ENCODE measurements at places on chromosomes 3 and 15.

GRCh38 chr3:151875759-151876158 is 2.3 kb downstream of the SUCNR1 start:
- DNase-seq: no peak

GRCh38 chr3:190224863-190225692 is 97.2 kb downstream of the CLDN1 start:
- no peak for DNase-seq

DNA sequence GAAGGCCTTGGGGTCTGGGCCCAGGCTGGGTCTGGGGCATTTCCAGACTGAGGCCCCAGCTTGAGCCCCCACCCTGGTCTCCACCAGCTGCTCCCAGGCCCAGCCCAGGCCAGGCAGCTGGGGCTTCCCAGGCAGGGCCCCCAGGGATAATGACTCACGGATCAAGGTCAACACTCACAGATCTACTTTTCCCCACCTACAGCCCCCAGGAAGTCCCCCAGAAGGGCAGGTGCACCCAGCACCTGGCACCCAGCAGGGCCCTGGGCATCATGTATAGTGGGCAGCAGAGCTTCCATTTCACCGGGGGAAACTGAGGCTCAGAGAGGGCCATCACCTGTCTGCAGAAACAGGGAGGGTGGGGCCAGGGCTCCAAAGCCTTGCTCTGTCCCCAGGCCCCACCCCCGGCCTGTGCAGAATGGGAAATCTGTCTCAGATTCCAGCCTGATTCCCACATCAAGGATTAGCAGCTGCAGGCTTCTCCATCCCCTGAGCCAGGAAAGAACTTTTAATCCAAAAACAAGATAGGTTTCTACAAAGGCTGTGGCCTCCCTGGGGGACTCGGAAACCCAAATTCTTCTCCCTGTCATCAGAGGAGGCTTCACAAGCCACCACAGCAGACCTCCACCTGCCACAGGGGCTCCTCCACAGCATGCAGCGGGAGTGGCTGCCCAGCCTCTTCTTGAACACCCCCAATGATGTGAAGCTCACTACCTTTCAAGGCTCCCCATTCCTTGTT is 49.8 kb downstream of the IQSEC1 start:
- no peak for DNase-seq

DNA sequence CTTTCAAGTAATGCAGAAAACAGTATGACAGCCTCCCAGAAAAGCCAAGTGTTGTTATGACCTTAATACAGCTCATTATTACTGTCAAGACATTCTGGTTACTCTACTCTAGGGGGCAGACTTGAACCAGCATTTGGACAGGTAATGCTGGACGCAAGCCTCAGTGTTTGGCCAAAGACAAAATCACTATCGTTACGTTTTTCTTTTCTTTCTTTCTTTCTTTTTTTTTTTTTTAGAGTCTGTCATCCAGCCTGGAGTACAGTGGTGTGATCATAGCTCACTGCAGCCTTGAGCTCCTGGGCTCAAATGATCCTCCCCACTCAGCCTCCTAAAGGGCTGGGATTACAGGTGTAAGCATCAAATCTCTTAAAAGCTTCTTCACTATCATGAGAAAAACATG is 29.4 kb upstream of the TMEM45A start:
- DNase-seq: no peak

- DNase-seq: no peak
Observed at GRCh38 chr3:108183971-108184370, 38.3 kb downstream of the IFT57 start.

GRCh38 chr15:99732124-99732750 is 1.0 kb downstream of the LYSMD4 start:
- no peak for DNase-seq

DNA sequence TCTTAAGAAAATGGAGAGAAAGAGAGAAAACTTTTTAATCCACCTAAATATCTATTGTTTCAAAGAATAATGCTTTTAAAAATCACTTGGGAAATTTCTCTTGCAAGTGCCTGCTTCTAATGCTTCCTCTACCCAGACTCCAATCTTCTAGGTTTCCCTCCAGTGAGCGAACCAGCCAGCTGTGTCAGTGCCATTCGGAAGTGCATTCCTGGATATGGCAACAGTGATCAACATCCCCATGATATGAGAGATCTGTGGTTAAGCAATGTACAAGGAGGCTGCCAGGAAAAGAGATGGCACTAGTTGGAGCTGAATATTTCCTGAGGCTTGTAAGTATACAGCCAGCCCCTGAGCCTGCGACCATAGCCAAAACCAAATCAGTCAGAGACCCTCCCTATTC is 53.3 kb upstream of the KCNMB2 start:
- DNase-seq: no peak

DNA sequence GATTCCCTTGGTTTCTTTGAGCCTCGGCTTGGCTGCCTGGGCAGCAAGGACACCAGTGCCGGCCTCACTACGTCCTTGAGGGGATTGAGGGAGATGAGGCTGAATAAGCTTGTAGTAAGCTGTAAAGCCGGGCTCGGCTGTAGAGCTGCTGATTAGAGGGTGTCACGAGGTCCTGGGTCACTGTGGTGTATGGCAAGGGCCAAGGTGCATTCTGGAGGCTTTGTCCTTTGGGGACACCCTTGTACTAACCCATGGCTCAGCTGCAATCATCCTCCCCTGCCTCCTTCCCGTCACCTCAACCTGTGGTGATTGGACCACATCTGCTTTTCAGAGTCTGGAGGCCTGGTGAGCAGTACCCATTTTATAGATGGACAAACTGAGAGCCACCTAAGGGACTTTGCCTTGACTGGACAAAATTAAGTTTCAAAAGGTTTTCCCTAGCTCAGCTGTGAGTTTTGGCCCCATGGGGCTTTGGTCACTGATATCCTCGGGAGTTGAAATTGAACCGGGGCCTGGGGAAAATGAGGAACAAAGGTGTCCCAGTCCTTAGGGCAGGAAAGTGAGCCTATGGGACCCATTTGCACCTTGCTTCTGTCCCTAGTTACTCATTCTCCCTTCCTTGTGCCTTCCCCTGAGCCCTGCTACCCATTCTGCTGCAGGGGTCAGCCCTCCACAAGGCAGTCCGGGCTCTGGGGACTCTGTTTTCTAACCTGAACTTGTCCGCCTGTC is 2.4 kb downstream of the SLC6A6 start:
- DNase-seq: no peak

GRCh38 chr15:65020419-65020818 is 9.0 kb downstream of the MTFMT start:
- DNase-seq: no peak

DNA sequence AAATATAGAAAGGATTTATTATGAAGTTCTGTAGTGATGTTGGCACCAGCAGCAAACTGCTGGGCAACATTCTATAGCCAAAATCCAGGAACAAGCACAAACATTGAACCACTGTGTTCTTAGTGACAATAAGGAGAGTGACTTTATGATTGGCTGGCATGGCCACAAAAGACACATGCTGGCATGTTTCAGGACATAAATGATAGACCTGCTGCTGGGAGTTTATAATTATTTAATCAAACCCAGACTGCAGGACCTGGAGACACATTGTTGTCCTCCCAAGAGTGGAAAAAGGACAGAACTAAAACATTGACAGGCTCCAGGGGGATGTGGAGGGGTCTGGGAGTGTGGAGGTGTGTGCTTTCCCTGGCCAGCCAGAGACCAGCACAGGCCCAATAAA is 255.3 kb upstream of the LRTM1 start:
- DNase-seq: no peak

GRCh38 chr3:102144063-102144462 is 290.8 kb upstream of the ZPLD1 start:
- no peak for DNase-seq

GRCh38 chr3:52450489-52451236 is 3.2 kb downstream of the TNNC1 start:
- DNase-seq: no peak

GRCh38 chr3:141255137-141255845 is 23.7 kb downstream of the PXYLP1 start:
- no peak for DNase-seq

- DNase-seq: no peak
Observed at GRCh38 chr3:157179365-157179803, 19.4 kb upstream of the CCNL1 start.

GRCh38 chr3:38284756-38285150 is 2.7 kb downstream of the SLC22A14 start:
- DNase-seq: no peak

- no peak for DNase-seq
Observed at GRCh38 chr15:29480278-29480677, 210.7 kb upstream of the NSMCE3 start.

- DNase-seq: no peak
Observed at GRCh38 chr15:85954586-85954985, 125.1 kb upstream of the AGBL1 start.

DNA sequence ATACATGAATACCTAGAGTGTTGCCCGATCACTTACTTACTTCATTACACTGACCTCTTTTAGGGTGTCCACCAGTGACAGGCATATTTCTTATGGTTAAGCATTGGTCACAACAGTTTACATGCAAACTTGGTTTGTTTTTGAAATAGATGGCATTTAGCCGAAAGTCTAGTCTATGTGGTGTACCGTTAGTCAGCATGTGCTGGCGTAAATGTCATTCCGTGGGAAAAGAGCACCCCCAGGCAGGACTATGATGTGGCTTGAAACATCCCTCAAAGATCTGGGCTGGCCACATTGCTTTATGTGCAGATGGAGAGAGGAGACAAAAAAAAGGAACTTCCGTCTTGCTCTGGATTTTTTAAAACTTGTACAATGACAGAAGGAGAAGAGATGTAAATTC is 357.0 kb upstream of the ICE2 start:
- no peak for DNase-seq

DNA sequence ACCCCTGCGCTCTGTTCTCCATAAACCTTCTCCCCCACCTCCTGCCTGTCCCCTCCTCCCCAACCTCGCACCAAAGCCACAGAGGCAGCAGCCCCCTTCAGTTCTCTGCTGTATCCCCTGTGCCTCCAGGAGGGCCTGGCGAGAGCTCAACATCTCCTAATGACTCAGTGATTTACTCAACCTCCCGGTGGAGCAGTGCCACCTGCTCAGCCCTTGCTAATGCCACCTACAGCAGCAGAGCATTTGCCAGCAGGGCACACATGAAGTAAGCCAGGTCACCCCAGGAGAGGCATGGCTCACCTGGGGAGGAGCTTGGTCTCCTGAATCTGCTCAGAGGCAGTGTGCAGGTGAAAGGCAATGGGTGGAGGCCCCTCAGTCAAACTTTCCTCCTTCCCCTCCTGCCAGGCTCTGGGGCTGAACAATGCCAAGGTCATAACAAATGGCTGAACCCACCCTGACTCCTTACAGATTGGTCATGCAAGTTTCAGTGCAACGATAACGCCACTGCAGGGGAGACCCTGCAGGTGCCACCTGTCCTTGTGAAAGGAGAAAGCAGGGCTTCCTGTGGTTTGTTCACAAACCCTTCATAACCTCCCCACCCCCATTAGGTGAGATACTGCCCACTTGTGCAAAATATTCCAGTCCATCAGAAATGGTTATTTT is 19.8 kb downstream of the TRPM1 start:
- no peak for DNase-seq

DNA sequence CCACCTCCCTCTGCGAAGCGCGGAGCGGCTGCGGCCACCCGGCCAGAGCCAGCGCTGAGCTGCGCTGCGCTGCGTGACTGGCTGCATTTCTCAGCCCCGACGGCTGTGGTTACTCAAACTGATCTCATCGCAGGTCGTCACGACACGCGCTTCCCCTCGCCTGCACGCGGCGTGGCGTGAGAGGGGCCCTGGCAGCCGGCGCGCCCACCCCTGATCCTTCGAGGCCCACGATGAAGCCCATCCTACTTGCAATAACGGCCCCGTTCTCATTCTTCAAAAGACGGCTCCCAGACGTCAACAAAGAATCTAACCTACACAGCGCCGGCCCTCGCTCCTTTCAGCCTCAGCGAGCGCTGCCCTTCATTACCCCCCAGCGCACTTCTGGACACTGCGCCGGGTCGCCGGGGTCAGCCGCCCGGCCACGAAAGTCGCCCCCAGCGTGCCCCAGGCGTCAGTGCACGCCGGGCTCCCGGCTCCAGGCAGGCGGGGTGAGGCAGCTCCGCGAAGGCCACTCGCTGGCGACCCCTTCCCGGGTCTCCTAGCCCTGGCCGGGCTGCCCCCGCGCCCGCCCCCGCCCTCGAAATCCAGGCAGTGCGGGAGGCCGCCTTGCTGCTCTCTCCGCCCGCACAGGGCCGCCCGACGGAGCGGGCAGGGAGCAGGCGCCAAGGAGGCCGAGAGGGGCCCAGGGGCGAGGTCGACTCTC is 9.9 kb upstream of the LEKR1 start:
- peak; percentile 10 for DNase-seq

DNA sequence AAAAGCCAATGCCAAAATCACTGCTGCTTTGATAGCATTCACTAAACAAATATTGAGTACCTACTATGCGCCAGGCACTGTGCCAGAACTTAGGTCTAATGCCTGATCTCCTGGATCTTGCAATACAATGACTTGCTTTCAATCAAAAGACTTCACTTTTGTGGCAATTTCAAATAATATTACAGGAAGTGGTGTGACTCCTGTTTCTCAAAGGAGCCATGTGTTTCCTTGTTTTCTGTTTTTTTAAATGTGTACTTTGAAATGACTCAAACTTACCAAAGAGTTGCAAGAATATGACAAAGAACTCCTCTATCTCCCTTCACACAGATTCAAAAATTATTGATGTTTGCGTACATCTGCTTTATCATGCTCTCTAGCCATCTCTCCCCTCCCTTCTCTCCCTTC is 18.3 kb downstream of the OSBPL10 start:
- DNase-seq: no peak

- no peak for DNase-seq
Observed at GRCh38 chr3:197196192-197196591, 102.2 kb downstream of the DLG1 start.

DNA sequence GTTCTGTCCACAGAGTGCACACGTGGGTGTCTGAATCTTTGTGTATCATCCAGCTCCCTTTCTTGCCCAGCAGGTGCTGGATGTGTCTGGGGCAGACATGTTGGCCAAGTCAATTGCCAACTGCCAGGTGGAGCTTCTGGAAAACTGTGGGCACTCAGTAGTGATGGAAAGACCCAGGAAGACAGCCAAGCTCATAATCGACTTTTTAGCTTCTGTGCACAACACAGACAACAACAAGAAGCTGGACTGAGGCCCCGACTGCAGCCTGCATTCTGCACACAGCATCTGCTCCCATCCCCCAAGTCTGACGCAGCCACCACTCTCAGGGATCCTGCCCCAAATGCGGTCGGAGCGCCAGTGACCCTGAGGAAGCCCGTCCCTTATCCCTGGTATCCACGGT is 12.5 kb upstream of the RPP14 start:
- DNase-seq: no peak

DNA sequence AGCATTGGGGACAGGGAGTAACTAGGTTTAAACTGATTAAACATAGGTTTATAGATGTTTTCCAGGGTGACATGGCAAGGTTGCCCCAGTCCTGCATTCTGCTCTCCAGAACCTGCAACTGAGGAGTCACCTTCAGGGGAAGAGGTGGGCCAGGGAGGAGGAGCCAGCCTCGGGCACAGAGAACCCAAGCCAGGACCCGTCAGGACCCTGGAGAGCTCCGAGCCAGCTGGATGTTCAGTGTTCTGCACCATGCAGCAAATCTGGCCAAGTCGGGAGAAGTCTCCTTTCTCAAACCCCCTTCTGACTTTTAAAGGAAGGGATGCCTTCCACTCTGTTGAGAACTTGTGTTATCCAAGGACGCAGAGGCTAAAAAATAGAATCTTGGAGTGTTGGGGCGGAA is 62.1 kb upstream of the SLC6A11 start:
- peak; percentile 38 for DNase-seq
